ENCODE measurements at places on chromosomes 5 and 9. TPM values are rescaled to one million over a fixed set of nuclear protein-coding genes. Genes with fewer than 3 reads are reported as not detected.

PCDHGA4 gene
- 0.79 TPM for total RNA-seq

- DNase-seq = peak; percentile 52
These were observed 893 bp upstream of the SH2D3C start for GRCh38 chr9:127779136-127779981.

DNA sequence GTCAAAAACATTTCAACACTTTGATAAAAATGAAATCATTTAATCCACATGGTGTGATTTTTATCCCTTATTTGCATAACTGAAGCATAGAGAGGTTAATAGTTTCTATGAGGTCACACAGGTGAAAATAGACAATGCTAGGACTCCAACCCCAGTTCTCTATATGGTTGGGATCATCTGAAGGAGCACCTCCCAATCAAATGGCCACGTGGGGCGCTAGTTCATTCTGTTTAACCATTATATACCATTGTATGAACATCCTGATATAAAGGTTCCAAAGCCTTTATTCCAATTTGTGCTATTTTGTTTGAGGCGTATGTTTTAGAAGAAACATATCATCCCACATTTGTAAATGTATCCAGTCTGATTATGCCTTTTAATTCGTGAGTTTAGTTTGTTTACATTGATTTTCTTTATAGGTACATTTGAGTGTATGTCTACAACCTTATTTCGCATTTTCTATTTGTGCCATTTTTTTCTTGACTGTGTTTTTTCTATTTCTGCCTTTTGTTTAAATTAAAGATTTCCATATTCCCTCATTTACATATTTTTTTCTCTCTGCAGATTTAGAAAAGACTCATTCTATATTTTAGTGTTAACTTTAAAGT lies 1092.0 kb downstream of the MAT2B start:
- DNase-seq = peak; percentile 34

KCTD16 gene
- total RNA-seq = 2.8 TPM

NUTM2G gene
- not detected for total RNA-seq

GRCh38 chr5:27701931-27702903 lies 663.8 kb upstream of the CDH9 start:
- no peak for DNase-seq

- no peak for DNase-seq
These were observed 70.2 kb upstream of the CD180 start for GRCh38 chr5:67266654-67267350.

- DNase-seq = no peak
These were observed 74.9 kb upstream of the CACNA1B start for GRCh38 chr9:137802521-137803243.

PKN3 gene
- 5.9 TPM for total RNA-seq

WDR38 gene
- not detected for total RNA-seq

All from NCI-H460 (cell line).